ENCODE measurements at places on chromosomes 2 and 18. TPM values are rescaled to one million over a fixed set of nuclear protein-coding genes. Genes with fewer than 3 reads are reported as not detected.

GRCh38 chr2:167822690-167823465, 424.5 kb downstream of the STK39 start:
- no peak for DNase-seq

The FBXO15 gene
- 1.1 TPM for total RNA-seq

- no peak for DNase-seq
These were observed 13.3 kb upstream of the CNNM3 start for GRCh38 chr2:96802721-96803120.

GRCh38 chr2:211690736-211691135, 847.9 kb downstream of the ERBB4 start:
- DNase-seq, result no peak

GRCh38 chr2:129006135-129006886, 687.6 kb upstream of the HS6ST1 start:
- DNase-seq, result no peak

The GAL3ST2 gene
- total RNA-seq, result 1.7 TPM

GRCh38 chr18:58351776-58352175, 277.1 kb downstream of the ALPK2 start:
- DNase-seq, result no peak

GRCh38 chr2:179636995-179637394, 224.4 kb downstream of the ZNF385B start:
- DNase-seq, result no peak

DNA sequence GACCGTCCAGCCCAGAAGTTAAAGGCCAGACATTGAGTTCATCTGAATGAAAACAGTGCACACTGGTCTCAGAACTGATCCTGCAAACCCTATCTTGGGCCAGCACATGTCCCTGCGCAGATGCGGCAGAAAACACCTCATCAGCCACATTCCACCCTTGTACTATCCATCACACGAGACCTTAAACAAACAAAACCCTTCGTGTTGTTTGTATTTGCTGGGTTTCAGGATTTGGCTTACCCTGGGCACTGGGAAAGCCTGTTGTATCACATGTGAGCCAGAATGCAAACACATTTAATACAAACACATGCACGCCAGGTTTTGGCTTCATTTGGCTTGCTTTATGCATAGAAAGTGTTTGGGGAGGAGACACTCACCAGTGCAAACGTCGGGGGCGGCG, 12.5 kb downstream of the WIPF1 start:
- no peak for DNase-seq

The TSHZ1 gene
- 4.5 TPM for total RNA-seq

DNA sequence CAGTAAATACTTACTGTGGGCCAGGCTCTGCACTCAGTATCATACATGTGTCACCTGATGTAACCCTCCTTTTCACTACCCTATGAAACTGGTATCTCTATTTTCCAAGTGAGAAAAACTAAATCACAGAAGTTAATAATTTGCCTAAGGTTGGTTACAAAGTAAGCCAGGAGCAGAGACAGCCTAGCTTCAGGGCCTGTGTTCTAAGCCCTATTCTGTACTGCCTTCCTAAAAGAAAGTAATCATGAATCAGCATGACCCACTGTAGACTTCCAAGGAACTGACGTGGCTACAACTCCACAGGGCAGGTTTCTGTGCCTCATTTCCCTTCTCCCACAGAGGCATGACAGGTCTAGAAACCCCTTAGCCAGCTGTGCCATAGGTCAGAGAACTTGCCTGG, 14.3 kb downstream of the ZNF142 start:
- no peak for DNase-seq

- DNase-seq, result peak; percentile 23
These were observed 11.4 kb upstream of the PROKR1 start for GRCh38 chr2:68632021-68632420.

The POTEI gene
- total RNA-seq, result 0.13 TPM

The SFT2D3 gene
- 8.7 TPM for total RNA-seq

- peak; percentile 30 for DNase-seq
These were observed 46.2 kb upstream of the SERPINE2 start for GRCh38 chr2:224085246-224085645.

The CHRNG gene
- total RNA-seq, result not detected

DNA sequence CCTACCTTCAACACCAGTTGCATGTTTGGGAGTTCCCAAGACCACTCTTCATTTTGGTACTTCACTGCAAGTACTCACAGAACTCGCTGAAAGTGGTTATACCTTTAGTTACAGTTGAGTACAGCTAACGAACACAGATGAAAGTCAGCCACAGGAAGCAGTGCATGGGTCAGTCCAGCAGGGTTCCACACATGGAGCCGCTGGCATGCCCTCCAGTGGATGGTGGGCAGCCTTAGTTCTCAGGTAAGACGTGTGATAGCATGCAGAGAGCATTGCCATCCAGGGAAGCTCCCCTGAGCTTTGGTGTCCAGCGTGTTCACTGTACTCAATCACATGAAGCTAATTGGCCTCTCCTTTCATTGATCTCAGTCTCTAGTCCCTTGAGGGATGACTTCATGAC, 815.3 kb downstream of the RNF144A start:
- no peak for DNase-seq

GRCh38 chr18:9905401-9905922, 8.4 kb upstream of the VAPA start:
- no peak for DNase-seq

The NETO1 gene
- total RNA-seq, result not detected
